ENCODE measurements at places on chromosomes 7 and 10. TPM values are rescaled to one million over a fixed set of nuclear protein-coding genes. Genes with fewer than 3 reads are reported as not detected.

COL17A1 gene
- total RNA-seq: 2.3 TPM

FRMPD2 gene
- total RNA-seq: under 0.01 TPM

FAM237B gene
- total RNA-seq: not detected

PTPRN2 gene
- total RNA-seq: 1.4 TPM

EVX1 gene
- total RNA-seq: not detected

SPDYE5 gene
- not detected for total RNA-seq

PRKCQ gene
- total RNA-seq: not detected

Data from vein endothelial cell (primary cell).